ENCODE measurements at places on chromosomes 4 and X. TPM values are rescaled to one million over a fixed set of nuclear protein-coding genes. Genes with fewer than 3 reads are reported as not detected.

PCDH19 gene
- 0.02 TPM for total RNA-seq

PRR32 gene
- not detected for total RNA-seq

IL2RG gene
- total RNA-seq = 0.21 TPM

CEP135 gene
- 5.7 TPM for total RNA-seq

TBC1D25 gene
- total RNA-seq = 10.9 TPM

PRSS12 gene
- 0.25 TPM for total RNA-seq

Data from A549 treated with RU486 at 1 μM for 4 hours (cell line).